ENCODE measurements at places on chromosomes 3 and 15.

DNA sequence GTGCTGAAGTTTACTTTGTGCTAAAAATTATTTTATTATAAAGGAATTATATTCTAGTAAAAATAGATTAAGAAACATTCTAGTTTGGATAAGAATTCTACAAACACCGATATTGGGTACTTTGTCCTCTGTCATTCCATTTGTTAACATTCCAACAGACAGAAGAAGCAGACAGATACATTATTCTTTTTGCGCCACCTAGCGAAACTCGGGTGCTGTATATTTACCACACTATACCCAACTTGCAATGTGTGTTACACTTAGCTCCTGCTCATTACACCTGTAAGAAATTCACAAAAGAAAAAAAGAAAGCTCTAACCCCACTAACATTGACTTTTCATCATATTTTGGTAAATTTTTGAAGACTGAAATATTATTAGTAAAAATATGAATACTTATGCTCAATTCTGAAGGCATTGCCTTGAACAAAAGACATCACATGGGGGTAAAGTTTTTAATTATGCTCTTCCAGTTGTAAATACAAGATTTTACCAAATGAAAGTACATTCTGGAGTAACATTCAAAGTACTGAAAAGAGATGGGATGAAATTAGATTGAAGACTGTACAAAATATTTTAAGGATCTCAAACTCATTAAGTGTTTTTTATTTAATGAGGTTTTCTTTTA is 136.5 kb upstream of the MLF1 start:
- peak; percentile 39 for DNase-seq

- no peak for DNase-seq
These were observed 67.5 kb upstream of the CORO2B start for GRCh38 chr15:68511073-68511991.

DNA sequence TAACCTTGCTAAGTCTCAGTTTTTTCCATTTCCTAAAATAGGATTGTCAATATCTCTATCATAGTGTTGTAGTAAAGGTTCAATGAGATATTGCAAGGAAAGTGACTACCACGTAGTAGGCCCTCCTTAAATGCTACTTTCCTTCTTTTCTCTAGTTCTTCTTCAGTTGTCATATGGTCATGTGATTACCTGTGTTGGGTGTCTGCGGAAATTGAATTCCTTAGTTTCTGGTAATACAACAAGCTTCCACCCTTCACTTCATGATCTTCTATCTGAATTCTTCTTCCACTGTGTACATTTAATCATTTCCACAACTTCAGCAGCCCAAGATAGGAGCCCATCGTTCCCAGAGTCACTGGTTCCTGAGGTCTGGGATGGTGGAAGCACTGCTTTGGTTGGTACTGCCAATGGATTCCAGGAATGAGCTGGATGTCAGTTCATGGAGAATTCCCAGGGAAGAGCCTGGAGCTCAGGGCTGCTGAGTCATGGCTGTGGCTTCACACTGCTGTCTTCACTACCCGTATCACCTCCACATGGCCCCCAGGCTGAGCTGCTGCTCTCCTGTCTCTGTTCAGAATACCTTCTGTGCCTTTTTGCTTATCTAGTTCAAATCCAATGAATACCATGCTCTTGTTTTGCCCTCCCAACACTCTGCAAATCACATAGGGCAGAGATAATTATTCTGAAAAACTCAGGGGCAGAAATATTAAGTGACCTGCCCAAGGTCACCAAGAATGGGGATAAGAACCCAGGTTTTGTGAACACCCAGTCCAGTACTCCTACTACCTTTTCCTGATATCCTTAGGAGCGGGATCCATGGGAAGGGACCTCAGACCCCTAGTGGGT is 98.6 kb downstream of the RPL39L start:
- DNase-seq: no peak

- no peak for DNase-seq
These were observed 604 bp downstream of the KCTD6 start for GRCh38 chr3:58492494-58492905.

- no peak for DNase-seq
These were observed 311.6 kb downstream of the CNTN6 start for GRCh38 chr3:1404270-1404962.

Measured in iPS-NIHi11 (cell line).